Activated gamma-delta T cell treated with Interleukin-2 at 50 U/mL for 16 hours (primary cell): ENCODE measurements at places on chromosomes 2 and 18.

DNA sequence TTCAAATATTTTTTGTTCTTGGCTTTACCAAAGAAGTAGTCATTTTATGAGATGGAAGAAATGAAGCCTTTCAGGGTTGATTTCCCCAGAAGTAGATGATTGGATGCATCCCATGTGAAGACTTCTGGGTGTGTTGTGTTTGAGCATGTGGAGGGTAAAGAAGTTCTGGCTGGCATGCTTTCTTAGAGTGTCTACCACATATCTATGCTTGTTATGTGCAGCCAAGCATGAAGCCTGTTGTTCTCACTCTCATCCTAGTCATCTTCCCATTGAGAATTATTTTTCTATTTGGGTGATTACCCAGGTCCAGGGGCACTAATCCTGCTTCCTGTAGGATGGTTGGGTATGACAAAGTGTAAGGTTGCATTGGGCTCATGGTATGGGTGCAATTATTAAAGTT, 472.9 kb downstream of the PTPRM start:
- DNase-seq = no peak

DNA sequence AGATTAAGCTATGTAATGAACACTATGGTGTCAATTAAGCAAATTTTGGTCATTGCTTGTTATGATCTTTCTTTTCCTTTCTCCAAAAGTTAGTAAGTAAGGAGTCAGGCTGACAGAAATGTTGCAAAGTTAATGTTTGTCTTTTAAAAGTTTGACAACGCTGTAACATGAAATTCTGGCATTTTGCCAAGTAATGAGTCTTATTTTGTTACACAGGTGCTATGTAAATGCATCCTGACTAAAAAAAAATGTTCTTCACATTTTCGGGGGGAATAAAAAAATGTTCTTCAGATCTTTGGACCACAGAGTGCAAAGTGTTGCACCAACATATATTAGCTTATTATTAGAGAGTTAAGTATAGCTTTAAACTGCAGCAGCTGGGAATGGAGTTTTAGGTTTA, 54.8 kb upstream of the PROKR1 start:
- DNase-seq = no peak

DNA sequence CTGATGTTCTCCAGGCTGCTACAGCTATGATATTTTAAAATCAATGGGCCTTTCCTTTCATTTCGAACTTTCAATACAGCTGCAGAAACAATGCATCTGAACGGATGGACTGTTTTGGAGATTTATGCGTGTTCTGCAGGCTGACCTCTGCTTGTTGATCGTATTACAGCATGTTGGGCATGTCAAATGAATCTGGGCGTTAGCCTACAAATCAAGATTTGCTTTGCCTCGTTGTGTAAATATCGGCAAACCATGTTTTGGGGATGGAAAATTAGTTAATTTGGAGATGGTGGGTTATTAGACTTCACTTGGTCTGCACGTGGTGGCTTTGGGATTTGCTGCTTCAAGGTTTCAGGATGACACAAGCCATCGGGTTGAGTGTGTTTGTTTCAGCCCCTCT, 129.3 kb downstream of the AGAP1 start:
- no peak for DNase-seq

GRCh38 chr2:233062451-233062850, 2.3 kb downstream of the INPP5D start:
- DNase-seq = no peak

DNA sequence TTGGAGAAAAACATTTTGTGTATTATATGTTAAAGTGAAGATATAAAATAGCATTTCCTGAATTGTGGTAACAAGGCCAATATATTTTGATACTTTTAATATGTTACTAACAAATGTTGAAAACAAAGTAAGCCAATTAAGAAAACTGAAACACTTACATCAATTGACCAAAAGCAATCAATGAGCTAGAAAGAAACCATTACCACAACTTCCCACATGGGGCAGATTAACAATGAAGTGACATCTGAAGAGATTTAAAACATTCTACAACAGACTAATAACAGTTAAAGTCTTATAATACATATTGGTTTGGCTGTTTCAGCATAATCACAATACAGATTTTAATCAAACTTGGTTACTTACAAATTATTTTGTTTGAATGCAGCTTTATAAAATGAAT, 282.4 kb upstream of the NETO1 start:
- DNase-seq = no peak

DNA sequence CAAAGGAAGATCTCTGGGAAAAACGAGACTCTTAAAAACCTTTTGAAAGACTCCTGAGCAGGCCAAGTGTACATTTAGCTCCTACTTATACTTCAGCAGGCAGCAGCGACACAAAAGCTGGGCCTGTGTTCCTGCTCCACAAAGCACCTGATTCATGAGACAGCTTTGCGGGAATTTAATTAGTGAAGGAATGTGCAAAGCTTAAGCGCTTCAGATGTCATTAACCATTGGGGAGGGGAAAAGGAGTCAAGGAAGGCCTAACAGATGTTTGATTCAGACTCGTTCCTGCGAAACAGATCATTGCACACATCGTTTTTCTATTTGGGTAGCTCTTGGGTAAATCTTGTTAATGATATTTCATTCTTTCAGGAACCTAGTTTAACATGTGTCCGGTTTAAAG, 125.9 kb downstream of the MAIP1 start:
- DNase-seq = no peak

GRCh38 chr2:224333726-224334482, 68.0 kb downstream of the FAM124B start:
- no peak for DNase-seq

- no peak for DNase-seq
Measured at GRCh38 chr18:57772387-57772799, 30.7 kb downstream of the ATP8B1 start.

- DNase-seq = no peak
Measured at GRCh38 chr2:218375212-218375611, 6.9 kb upstream of the SLC11A1 start.

DNA sequence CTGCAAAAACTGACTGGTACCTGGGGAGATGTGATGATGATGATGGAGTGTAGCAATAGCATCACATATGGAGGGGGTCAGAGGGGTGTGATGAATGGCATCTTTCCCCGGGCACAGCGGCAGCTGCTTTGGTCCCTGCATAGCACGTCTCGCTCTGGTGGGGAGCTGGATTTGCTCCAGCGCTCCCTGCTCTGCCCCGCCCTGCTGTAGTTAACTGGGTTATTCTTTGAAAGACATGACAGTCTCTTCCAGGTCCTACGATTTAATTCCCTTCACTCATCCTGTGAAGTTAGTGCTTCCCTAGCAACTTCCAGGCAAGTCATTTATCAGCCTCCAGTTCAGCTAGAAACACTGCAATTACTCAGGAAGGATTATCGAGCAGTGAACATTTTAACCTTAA, 463.1 kb downstream of the TSN start:
- DNase-seq = no peak

DNA sequence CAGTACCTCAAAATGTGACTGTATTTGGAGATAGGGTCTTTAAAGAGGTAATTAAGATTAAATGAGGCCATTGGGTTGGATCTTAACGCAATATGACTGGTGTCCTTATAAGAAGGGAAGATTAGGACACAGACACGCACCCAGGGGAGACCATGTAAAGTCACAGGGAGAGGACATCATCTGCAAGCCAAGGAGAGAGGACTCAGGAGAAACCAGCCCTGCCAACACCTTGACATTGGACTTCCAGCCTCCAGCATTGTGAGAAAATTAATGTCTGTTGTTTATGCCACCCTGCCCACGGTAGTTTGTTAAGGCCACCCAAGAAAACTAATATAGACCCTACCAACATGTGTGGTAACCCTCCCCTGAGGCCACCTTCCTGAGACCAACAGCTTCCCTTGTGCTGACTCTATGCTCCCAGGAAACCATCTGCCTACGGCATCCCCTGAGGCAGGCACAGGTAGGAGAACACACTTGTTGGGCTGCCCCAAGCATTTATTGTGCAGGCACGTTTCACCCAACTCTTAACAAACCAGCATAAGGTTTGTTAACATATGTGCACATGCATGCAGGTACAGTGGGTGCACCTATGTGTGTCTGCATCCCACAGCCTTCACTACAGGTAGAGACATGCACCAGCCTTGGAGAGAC, 161.5 kb upstream of the AGAP1 start:
- no peak for DNase-seq

DNA sequence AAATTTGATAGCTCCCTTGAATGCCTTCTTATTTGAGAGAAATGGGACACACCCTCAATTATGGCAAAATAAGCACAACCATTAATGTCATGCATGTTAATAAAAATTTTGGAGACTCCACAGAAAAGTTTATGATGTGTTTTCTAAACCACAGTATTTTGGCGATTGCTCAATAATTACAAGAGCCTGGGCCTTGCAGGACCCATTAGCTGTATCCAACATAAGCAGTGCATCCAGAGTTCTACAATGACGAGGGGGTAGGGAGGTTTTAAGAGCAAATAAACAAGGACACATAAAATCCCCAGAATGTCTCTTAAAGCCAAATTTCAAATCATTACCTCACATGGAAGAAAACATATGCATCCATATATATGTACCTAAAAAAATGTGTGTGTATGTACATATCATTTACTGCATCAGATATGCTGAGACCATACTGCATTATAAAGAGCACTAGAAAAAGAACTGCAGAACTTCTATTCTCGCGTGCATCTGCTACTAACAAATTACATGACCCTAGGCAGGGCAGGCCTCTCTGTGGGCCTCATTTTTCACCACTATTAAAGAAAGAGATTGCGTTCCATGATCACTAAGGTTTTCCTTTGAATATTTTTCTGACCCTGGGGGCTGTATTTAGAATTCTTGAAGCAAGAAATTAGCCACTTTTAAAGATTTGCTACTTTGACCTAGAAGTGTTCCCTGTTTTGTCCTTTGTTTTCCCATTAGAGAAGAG, 38.0 kb downstream of the CMPK2 start:
- DNase-seq = no peak

DNA sequence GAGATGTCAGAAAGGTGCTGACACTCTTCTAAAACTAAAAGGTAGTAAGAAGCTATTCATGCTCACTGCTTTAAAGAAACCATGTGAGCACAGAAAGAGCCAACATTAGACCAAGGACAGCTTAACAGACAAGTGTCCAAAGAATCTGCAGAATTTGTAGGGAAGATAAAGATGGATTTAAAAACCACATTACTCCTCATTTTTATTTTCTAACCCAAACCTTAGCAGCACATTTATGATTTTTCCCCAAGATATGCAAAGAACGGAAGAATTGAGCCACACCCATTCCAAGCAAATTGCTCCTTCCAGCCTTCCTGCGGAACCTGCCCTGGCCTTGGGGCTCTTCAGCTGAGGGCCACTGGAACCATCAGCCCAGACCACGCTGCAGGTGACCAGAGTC, 26.9 kb downstream of the MBP start:
- DNase-seq = no peak

DNA sequence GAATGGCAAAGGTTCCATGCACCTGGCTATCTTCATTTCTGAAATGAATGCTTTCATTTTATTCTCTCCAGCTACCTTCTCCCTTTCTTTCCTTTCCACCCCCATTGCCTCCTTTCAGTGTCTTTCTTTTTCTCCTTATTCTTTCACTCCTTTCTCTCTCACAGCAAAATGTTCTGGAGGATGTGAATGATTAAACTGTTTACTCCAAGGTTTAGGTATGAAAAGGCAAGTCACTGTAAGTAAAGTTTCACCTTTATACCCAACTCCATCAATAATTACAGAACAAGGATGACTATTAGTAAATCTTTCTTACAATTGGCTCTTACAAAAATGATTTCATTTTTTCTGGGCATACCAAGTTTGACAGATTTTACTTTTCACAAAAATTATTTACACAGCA, 4.3 kb downstream of the PAX8 start:
- DNase-seq = no peak

GRCh38 chr2:223537651-223538601, 64.2 kb downstream of the SCG2 start:
- DNase-seq = no peak
